ENCODE measurements at places on chromosomes 2 and 18. TPM values are rescaled to one million over a fixed set of nuclear protein-coding genes. Genes with fewer than 3 reads are reported as not detected.

DNA sequence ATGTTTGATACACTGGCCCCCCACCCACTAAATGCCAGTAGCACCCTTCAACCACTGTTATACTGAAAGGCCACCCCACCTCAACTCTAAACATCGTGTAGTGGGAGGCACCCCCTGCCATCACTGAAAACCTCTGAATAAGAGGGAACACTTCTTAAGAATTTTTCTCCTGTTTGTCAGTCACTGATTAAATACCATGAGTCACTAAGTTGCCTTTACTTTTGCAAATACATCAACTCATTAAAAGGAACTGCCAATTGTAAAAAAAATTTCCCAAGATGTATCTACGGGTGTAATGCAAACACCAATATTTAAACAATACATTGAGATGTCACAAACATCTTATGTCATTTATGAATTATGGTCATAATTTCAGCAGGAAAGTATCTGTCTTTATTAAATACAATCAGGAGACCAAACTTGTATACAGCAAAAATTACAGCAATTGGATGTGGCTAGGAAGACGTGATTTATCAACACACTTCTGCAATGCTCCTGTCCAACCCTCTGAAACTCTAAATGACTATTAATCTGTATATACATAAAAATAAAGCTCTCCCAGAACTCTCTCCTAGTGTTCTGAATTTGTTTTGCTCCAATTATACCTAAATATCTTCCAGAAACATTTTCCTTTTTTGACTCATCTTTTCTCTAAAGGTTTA, 144.1 kb upstream of the STK17B start:
- no peaks in the 10 kb centered on the region for H3K27me3 ChIP-seq
- H3K27ac ChIP-seq, result no peak overlapping the region
- DNase-seq, result no peak
- H3K4me3 ChIP-seq, result no peak overlapping the region
- H3K36me3 ChIP-seq, result peaks cover 16% of the 10 kb centered on the region

GRCh38 chr2:47785986-47786385, 3.0 kb downstream of the MSH6 start:
- H3K27me3 ChIP-seq, result no peaks in the 10 kb centered on the region
- H3K4me1 ChIP-seq, result 0 out of 2 replicates have a peak, but pooled peaks cover 8% of the 10 kb centered on the region
- H3K4me3 ChIP-seq, result peak overlapping the region; percentile 41
- H3K27ac ChIP-seq, result no peak overlapping the region
- no peak for DNase-seq

- no peaks in the 10 kb centered on the region for H3K36me3 ChIP-seq
- no peak overlapping the region for H3K27ac ChIP-seq
- no peak for DNase-seq
- no peaks in the 10 kb centered on the region for H3K4me1 ChIP-seq
- no peaks in the 10 kb centered on the region for H3K27me3 ChIP-seq
These were observed 17.1 kb downstream of the FAM110C start for GRCh38 chr2:29253-29652.

Gene INHA
- not detected for polyA plus RNA-seq

GRCh38 chr2:14524041-14524802, 108.3 kb upstream of the LRATD1 start:
- no peaks in the 10 kb centered on the region for H3K4me1 ChIP-seq
- no peak overlapping the region for H3K4me3 ChIP-seq
- no peaks in the 10 kb centered on the region for H3K36me3 ChIP-seq
- no peaks in the 10 kb centered on the region for H3K27me3 ChIP-seq
- DNase-seq, result no peak

Gene RESP18
- polyA plus RNA-seq, result not detected

- H3K27ac ChIP-seq, result no peak overlapping the region
- peaks cover 3% of the 10 kb centered on the region for H3K36me3 ChIP-seq
- H3K4me1 ChIP-seq, result peaks cover 22% of the 10 kb centered on the region
- H3K27me3 ChIP-seq, result no peaks in the 10 kb centered on the region
These were observed 13.8 kb downstream of the GYPC start for GRCh38 chr2:126669772-126670171.

- no peak overlapping the region for H3K4me3 ChIP-seq
- no peak overlapping the region for H3K27ac ChIP-seq
- H3K36me3 ChIP-seq, result no peaks in the 10 kb centered on the region
- no peak for DNase-seq
These were observed 13.9 kb upstream of the THSD7B start for GRCh38 chr2:136751406-136751805.

Measured in GM12878 (cell line).